Effector CD8-positive, alpha-beta T cell (primary cell): ENCODE measurements at places on chromosomes 5 and 9.

GRCh38 chr5:115599502-115599901, 2.8 kb downstream of the TICAM2 start:
- DNase-seq = no peak

- no peak for DNase-seq
Measured at GRCh38 chr9:5002811-5003210, 17.7 kb downstream of the JAK2 start.

GRCh38 chr9:127358023-127358535, 38.9 kb upstream of the SLC2A8 start:
- DNase-seq = no peak

- DNase-seq = no peak
Measured at GRCh38 chr5:179700401-179700918, 1.7 kb downstream of the CANX start.

DNA sequence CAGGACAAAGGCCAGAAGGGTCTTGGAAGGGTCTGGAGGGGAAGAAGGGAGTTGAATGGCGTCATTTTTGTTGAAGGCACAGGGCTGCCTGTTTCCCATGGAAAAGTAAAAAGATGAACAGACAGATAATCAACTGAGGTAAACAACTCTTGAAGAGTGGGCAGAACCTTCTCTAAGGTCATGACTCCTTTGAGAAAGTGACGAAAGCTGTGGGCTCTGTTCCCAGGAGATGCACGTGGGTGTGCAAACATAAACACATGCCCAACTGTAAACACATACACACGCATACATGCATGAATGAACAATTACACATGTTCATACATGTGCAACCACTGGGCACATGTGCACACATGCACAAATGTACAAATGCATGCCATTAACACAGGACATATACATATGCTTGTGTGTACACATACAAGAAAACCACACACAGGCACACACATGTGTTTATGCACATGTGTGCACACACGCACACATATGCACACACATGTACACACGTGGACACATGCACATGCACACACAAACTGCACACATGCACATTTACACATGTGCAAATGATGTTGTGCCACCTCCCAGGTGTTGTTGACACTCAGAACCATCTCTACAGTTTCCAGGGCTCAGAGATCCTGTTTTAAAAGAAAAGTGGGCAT, 143.3 kb downstream of the GADD45G start:
- no peak for DNase-seq

DNA sequence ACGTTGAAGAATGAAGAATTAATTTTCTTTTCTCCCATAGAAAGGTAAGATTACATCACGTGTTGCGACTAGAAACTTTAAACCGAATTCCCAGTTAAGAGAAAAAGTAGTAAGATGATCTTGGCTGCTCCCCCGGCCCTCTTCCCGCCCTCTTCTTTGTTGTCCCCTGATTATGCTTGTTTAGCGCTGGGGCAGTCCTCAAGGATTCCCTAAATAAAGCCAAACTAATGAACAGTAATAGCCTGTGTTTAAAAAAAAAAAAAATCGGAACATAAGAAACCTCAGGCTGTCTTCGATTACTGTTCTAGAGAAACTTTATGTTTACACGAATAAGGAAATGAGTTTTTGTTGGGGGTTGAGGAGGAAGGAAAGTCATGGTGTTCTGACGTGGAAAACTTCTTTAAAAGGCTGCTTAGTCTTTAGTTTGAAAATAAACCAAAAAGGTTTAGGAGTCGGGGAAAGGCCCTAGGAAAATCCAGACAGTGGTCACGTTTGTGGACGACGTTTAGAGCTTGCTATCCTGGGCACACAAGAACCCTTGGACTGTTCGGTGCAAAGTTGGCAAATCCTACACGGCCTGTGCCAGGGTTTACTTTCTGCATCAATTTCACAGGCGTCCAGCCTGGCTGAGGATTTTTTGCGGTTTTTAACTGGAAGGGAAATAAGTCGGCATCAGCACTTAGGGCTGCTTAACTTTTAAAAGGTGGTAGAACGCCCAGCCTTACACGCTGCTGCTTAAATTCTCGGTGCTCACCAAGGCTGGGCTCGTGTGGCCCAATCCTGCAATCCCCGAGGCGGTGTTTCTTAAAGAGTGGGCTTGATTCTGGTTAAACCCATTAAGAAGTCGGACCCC, 1.1 kb upstream of the MAT2B start:
- DNase-seq = no peak

DNA sequence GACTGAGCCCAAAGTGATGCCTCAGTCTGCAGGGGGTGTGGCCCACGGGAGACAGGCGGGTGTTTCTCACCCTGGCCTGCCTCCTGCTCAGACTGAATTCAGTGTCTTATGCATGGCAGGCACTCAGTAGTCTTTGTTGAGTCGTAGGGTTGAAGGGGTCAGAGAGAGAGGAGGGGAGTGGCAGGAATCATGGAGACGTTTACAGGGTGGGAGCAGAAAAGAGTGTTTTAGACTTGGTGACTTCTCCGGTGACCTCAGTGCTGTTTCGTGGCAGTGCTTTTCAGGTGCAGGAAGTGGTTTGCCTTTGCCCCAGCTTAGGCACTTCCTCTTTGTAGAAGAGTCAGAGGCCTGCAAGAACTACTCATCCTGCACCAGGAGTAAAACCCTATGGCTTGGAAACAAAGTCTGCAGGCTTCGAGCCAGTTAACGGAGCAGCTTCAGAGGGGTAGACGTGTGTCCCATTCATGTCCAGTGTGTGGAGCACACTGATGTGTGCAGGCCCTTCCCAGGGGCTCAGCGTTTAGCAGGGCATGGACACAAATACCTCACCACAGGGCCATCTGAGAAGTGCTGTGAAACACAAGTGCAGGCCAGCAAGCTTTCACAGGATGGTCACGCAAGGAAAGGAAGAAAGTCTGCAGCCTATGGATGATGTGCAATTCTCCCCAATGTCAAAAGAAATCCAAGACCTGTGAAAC, 24.5 kb upstream of the SEMA4D start:
- peak; percentile 49 for DNase-seq

DNA sequence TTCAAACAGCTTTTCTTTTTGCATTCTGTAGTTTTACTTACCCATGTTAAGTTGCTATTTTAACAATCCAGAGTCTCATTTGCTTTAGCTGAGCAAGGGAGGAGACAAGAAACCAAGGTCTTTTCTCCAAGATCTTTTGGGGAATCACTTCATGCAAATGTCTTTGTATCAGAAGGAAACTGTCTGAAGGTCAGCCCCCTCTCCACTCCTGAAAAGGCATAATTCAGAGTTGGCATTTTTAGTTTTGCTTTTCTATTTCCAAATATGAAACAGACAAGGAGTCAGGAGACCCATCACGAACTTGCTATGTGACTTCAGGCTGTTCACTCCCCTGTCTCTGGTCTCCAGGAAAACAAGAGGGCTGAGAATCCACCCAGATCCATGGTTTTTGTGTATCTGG, 12.3 kb upstream of the TNFSF15 start:
- no peak for DNase-seq

DNA sequence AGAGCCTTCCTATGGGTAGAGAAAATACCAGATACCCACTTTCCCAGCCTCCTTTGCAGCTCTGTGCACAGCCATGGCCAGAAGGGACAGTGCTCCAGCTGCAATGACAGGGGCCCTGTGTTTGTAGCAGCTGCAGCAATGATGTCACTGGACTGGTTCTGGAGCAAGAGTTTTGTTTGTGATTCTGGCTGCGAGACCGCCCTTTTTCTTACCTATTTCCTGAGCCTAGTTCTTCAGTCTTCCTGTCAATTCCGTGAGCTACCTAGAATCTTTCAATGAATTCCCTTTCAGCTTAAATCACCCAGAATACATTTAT, 10.0 kb upstream of the BOD1 start:
- DNase-seq = no peak

DNA sequence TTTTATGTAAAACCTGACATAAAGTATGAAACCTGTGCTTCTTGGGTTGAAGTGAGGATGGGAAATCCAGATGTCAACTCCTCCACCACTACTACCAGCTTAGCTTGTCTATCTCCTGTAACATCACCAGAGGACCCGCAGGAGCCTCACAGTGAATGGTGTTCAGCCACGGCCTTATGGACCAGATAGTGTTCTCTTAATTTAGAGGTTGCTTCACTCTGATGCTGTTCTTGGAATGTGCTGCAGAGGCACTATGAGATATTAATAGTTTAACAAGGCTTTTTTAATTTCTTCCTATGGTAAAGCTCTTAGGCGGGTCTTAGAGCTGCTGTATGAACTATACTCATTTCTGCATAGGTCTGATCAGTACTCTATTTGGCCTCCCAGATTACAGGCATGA, 27.9 kb downstream of the NFX1 start:
- DNase-seq = no peak

GRCh38 chr5:107099506-107099905, 571.2 kb downstream of the EFNA5 start:
- DNase-seq = no peak

GRCh38 chr5:42719034-42719433, 37.6 kb upstream of the CCDC152 start:
- no peak for DNase-seq

DNA sequence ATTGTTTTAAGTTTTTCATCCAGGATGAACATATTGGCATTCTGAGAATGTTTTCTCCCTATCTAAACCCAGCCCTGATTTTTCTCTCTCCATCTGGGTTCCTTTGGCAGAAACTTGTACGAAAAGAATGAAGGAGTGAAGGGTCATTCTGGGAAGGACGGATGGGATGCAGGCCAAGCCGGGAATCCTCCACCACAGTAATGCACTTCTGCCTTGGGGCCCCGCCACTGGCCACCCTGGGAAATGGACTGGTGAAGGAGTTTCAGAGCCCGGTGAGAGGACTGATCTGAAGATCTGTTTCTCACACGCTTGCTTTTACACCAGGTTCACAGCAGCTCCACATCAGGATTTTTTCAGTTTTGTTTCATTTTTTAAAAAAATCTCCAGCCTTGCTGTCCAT, 554.8 kb downstream of the BNC2 start:
- DNase-seq = no peak

- no peak for DNase-seq
Measured at GRCh38 chr5:143652108-143652700, 159.8 kb upstream of the HMHB1 start.

DNA sequence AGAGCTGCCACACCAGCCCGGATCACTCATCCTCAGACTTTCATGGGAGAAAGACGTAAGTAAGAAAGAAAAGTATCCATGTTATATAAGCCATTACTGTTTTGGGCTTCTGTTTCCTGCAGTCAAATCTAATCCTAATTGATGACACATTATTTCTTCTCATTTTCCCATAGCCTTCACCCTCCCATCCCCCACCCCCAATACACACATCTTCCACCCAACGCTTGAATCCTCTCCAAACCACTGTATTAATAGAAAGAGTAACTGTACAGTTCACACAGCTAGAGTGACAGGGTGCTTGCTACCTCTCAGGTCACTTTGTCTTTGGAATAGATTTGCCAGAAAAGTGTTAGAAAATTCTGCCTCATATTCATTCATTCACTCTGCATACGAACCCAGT, 69.3 kb upstream of the IL17B start:
- DNase-seq = no peak

DNA sequence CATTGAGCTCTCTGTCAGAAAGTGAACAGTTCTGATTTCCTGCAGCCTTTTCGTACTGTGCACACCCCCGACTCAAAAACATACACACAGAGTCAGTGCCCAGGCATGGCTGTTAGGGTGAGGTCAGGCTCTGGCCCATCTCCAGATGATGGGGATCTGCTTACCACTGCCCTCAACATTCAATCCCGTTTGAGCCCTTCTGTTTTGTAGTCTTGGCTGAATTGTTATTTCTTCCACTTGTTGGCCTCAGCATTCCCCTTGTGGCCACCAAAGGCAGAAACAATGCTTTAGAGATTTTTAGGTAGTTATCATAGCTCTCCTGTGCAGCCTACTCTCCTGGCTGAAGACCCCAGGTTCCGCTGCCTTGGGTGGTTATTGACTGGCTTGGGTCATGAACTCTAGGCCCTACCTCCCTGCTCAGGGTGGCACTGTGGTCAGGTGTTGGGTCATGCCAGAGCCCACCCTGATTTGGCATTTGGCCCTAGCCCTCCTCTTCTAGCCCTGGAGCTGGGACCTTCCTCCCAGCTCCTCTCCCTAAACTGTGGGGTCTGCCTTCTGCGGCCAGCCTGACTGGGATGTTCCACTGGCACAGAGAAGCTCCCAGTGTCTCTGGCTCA, 7.8 kb upstream of the MYOZ3 start:
- no peak for DNase-seq

DNA sequence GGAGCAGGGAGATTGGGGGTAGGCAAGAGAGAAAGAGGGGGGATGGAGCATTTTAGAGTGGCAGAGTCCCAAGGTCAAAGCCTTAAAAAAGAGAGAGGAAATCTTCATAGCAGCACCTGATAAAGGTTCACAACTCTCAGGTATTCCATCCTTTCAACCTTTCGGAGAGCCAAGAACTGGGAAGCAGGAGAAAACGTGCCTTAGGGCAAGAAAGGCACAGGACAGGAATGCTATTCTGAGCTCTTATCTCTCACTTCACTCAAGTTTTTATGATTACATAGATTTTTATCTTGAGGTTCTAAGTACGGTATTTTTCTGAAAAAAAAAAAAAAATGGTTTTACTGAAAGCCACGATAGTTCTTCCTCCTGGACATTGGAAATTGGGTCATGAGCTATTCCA, 34.5 kb upstream of the SMAD5 start:
- no peak for DNase-seq

DNA sequence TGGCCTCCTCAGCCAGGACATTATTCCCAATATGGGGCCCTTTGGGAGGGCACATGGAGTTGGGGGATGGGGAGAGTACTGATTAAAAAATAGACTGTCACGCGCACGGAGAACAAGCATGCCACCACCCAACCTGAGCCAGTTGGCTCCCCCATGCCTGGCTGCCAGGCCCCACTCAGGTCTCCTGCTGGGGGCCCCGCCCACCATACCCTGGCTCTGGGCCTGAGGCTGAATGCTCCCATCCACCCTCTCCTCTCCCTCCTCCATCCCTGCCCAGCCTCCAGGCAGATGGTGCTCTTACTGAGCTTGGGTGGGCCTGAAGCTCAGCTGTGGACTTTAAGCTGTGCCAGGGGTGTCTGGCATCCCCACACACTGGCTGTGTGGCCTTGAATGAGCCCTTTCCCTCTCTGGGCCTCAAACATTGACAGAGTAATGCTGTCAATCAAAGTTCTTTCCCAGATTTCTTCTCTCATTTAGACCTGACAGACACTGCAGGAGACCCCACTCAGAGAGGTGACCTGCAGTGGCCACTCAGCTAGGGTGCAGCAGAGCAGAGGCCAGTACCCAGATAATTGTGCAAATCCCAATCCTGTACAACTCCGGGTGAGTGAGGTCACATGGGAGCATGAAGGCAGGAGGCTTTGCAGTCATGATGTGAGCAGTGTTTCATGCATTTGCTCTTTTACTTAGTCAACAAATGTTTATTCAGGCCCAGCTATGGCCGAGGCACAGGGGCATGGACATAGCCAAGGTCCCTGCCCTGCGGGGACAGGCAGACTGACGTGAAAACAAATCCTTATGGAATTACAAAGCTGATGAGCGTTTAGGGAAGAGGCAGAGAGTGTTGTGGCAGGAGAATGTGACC, 9.8 kb upstream of the SYNPO start:
- DNase-seq = no peak

- DNase-seq = no peak
Measured at GRCh38 chr9:137278061-137278701, 655 bp downstream of the TOR4A start.
